ENCODE measurements at places on chromosomes 4 and X.

DNA sequence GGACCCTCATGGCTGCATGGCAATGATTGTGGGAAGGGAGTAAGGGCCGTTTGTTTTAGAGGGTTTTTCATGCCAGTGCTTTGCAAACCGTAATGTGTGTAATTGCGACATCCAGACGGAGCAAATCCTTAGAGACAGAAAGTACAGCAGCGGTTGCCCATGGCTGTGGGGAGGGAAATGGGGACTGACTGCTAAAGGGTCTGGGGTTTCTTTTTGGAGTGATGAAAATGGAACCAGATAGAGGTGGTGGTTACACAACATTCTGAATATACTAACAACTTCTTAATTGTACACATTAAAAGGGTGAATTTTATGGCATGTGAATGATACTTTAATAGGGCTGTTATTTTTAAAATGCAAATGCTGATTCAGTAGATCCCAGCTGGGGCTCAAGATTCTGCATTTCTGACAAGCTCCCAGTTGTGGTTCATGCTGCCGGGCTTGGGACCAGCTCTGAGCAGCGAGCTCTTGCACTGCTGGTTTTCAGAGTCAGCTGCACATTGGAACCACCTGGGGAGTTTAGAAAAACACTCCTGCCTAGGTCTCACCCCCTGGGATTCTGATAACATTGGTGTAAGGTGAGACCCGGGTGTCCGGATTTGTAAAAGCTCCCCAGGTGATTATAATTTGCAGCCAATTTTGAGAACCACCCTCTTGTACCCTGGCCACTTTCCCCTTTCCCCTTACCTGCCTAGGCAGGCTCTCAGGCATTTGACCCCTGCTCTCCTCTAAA lies 47.7 kb downstream of the PRPS1 start:
- DNase-seq: no peak

DNA sequence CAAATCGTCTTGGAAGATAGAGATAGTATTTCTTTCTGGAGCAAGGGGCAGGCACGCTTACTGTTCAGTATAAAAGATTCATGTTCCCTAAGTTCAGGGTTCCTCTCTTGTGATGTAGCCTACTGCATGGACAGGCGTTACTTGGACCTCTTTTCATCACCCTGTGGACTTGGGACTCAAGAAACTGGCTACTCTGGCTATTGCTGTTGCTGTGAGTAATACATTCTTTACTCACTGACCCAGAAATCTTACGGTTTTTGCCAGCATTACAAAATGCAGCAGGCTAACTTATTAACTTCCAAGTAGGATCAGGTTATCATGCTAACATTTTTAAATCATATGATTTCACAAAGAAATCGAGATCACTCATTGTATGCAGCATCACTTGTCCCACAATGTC lies 12.8 kb upstream of the GUCY1B1 start:
- DNase-seq: no peak

DNA sequence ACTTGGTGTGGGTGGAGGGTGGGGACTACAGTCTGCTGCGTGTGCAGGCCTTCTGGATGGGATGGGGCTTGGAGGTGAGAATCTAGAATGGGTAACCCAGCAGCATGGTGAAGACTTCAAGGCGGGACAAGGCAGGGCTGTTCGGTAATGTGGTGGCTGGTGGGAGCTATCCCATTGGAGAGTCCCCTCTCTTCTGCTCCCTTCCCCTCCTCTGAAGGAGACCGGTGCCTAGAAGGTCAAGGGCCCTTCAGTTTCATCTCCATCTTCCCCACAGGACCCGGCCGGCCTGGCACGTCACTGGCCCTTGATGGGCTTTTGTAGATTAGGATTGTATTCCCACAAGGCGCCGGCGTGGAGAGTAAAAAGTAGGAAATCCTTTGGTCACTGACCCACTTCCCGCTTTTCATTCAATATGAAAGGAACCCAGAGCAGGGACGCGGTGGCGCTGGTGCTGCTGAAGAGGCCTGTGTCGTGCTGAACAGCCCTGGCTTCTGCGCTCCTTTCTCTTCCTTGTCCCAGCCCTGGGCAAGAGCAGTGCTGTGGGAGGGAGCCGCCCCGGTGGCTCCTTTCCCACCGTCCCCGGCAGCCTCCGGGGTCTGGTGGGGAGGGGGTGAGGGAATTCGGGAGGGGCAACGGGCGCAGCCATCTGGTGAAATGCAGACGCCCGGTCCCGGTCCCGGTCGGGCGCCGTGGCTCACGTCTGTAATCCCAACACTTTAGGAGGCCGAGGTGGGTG lies 7.3 kb upstream of the HMGB3 start:
- DNase-seq: no peak

DNA sequence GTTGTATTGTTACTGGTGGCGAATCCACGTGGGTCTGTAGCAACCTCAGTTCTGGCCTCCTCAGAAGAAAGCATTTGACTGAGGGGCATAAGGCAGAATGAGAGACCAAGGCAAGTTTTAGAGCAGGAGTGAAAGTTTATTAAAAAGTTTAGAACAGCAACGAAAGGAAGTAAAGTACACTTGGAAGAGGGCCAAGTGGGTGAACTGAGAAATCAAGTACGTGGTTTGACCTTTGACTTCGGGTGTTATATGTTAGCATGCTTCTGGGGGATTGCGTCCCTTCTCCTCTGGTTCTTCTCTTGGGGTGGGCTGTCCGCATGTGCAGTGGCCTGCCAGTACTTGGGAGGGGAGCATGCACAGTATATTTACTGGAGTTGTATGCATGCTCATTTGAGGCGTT lies 232.7 kb upstream of the GATB start:
- no peak for DNase-seq

- no peak for DNase-seq
Observed at GRCh38 chrX:50971395-50971794, 60.9 kb downstream of the BMP15 start.

GRCh38 chr4:81429607-81430006 lies 42.1 kb downstream of the RASGEF1B start:
- DNase-seq: no peak

- DNase-seq: no peak
Observed at GRCh38 chr4:47109379-47109778, 78.0 kb downstream of the GABRB1 start.

- DNase-seq: no peak
Observed at GRCh38 chr4:176618138-176618537, 174.6 kb downstream of the VEGFC start.

GRCh38 chr4:188187106-188187505 lies 47.9 kb downstream of the TRIML1 start:
- no peak for DNase-seq

- DNase-seq: no peak
Observed at GRCh38 chrX:24877854-24878650, 137.7 kb downstream of the ARX start.

DNA sequence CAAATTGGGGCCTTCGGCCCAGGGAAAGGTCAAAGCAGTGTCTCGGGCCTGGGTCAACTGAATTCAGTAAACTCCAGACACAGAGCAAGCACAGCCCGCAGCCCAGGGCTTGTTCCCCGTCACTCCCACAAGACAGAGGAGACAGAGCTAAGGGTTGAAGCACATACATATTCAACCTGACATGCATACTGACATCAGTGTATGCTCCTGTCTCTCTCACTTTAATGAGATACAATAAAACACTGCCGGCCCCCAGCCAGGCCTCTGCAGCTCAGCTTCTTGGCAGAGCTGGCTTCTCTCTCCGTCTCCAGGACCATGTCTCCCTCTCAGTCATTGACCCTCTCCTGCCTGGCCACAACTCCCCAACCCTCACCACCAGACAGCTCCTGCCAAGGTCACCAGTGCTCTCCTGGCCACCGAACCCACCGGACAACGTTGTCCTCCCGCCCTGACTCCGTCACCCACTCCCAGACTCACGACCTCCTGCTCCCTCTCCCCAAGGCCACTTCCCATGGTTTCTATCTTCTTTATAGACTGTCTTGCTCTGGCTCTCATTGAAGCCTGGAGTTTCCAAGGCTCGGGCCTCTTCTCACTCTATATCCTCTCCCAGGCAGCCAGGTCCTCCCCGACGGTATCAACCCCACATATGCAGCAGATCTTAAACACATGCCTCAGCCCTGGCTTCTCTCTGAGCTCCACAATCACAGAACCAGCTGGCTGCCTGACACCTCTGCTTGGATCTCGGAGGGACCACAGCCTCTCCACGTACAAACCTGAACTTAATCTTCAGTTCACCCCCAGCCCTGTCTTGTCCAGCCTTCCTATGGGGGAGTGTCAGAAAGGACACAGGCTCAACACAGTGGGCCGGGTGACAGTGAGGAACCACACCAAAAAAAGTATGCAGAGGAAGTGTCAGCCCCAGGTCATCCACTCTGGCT lies 67.7 kb upstream of the C4orf50 start:
- DNase-seq: no peak

DNA sequence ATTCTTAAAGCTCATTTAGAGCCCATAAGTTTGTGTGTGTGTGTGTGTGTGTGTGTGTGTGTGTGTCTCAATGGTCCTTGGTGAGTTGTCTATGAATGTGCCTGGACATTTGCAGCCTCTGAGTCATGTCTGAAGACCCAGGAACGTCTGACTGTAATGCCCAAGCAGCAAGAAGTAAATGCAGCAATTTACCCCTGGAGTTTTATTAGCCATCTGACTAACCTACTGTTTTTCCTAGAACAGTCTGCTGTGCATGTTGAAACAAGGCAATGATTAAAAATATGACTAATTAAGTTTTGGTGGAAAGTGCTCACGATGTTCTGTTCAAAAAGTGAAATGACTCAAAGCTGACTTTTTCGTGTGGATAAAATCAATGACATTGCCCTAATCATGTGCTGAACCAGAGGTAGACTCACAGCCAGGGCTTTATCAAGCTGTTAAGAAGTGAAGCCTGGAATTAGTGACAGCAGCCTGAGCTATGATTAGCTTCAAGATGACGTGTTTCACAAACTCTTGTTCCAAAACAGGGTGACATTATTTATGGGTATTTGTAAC lies 201.6 kb downstream of the CPE start:
- DNase-seq: no peak

DNA sequence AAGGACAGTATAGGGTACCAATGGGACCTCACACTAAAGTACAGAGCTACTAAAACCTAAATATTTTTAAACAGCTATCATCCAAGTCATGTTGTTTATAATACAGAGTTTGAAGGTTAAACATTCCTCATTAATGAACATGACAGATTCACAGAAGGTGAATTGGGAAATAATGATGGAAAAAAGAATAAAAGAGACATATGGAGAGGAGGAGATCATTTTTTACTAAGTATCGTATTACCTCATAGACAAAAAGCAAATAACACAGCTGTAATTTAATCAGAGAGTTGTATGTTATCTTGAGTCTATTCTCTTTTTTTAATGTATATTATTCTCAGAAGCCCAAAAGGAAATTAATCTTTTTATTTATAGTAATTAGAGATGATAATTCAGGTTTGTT lies 7.9 kb downstream of the PLK4 start:
- no peak for DNase-seq

GRCh38 chr4:36256398-36256891 lies 12.1 kb upstream of the ARAP2 start:
- no peak for DNase-seq

GRCh38 chrX:114715096-114715495 lies 131.2 kb downstream of the HTR2C start:
- DNase-seq: no peak

GRCh38 chr4:88104902-88105610 lies 53.4 kb downstream of the ABCG2 start:
- no peak for DNase-seq

DNA sequence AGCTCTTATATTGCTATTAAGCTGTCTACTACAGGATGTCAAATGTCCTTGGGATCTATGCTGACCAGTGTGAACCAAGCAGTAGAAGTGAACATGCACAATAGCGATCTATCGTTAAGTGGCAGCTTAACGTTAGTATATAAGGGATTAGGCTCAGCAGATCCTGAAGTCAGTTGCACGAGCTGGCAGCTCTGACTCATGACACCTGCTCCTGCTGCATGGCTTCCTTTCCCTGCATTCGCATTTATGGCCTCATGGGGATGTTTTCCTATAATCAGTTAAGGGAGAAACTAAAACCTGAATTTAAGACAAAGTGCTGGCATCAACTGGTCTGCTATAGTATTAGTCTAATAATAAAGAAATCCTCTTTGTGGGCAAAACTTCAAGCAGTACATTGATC lies 12.7 kb upstream of the MCUB start:
- no peak for DNase-seq

DNA sequence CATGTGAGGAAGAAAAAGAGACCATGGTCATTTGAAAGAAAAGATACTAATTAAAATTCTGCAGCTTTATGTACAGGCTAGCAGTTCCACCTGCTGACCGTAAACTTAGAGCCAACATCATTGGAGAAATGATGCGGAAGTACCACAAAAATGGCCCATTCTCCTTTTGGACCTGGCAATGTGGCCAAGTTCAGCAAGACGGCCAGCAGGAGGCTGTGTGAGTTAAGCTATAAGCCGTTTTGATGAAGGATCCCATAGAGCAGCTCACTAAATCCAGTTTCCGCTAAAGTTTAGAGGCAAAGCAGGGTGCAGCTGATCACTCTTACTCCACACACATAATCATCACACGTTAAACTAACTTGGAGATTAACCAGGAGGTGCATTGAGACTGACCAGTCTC lies 133.8 kb downstream of the LDB2 start:
- DNase-seq: no peak

GRCh38 chr4:150495550-150495949 lies 86.4 kb upstream of the MAB21L2 start:
- no peak for DNase-seq

- DNase-seq: no peak
Observed at GRCh38 chr4:111540671-111541070, 604.6 kb upstream of the FAM241A start.

DNA sequence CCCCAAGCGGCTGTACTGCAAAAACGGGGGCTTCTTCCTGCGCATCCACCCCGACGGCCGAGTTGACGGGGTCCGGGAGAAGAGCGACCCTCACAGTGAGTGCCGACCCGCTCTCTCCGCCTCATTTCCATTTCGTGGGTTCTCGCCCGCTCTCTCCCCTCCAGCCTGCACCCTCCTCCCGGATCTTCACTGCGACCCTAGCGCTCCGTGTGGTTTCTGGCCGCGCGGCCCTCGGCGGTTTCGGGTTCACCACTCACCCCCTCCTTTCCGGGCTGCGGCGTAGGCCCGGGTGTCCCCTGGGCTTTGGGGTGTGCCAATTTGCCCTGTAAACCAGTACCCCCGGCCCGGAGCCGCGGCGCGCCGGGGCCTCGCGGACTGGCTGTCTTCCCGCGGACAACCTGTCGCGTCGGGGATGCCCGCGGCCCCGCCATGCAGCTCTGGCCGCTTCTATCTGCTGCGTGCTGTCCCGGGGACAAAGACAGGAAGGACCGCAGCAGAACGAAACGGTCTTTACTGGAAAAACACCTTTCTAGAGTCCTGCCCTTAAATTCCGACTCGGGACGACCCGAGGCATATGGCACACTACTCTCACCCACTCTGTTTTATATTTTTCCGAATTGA lies 737 bp downstream of the FGF2 start:
- DNase-seq: no peak

GRCh38 chrX:130114141-130114588 lies 3.9 kb upstream of the ELF4 start:
- no peak for DNase-seq

GRCh38 chr4:41012911-41013310 lies 201.4 kb downstream of the APBB2 start:
- no peak for DNase-seq
